Activated naive CD4-positive, alpha-beta T cell treated with Interleukin-2 at 50 U/mL for 16 hours (primary cell): ENCODE measurements at places on chromosomes 4 and X.
A peak's percentile ranks its signal among the peaks of the same experiment; 100 is the strongest.

DNA sequence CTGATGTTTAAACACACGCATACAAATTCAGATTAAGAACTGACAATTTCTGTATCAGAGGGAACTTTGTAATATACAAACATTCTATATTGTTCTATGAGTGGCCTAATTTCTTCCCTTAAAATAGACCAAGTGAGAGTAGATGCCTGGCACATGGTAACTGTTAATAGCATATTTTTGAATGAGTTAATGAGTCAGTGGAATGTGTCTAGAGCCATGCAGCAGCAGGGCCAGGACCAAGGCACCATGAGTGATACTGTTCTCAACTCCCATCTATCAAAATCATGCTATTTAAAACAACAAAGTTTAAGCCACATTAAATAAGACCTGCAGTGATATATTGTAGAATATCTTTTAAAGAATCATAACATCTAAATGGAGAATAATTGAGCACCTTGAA lies 98.3 kb downstream of the ARHGAP24 start:
- no peak for DNase-seq

DNA sequence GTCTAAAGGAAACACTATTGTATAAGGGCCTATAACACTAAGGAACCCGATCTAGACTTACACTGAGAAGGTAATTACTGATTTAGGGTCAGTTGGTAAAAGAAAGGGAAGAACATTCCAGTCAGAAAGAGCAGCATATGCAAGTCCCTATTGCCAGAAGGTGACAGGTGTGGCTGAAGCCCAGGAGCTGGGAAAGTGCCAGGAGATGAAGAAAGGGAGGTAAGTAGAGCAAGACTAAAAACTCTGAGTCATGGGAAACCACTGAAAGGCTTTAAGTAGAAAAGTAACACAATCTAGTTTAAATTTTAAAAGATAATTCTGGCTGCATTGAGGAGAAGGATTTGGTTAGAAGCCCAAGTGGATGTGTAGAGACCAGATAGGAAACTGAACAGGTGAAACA lies 77.7 kb upstream of the INTU start:
- DNase-seq = no peak

- DNase-seq = no peak
These were observed 21.2 kb downstream of the PPAT start for GRCh38 chr4:56414135-56414670.

DNA sequence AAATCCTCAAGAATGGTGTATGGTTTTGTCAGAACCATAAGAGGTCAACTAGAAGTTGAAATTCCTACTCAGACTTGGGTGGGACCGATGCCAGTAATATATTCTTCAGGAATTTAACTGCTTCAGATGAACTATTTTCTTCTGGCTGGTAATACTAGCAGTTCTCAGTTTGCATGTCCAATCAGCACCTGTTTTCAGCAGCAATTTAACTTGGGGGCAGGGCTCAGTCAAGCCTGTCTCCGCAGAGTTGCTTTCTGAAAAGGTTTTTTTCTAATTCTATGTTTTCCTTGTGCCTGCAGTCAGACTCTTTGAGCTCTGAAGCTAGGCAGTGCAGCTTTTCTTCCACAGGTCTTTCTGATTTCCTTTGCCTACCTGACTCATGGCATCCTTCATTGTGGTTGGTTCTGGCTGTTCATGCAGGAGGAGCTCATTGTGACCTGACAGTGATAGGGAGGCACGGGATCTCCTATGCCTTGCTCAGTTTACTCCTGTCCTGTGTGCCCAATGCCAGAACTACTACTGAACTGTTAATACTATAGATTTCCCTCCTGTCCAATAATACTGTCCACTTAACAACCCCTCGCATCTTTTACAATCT lies 17.3 kb upstream of the FMR1 start:
- no peak for DNase-seq

GRCh38 chrX:20362268-20363267 lies 95.9 kb upstream of the RPS6KA3 start:
- no peak for DNase-seq

- DNase-seq = peak; percentile 77
These were observed 8.0 kb upstream of the NEUROG2 start for GRCh38 chr4:112523764-112524505.

DNA sequence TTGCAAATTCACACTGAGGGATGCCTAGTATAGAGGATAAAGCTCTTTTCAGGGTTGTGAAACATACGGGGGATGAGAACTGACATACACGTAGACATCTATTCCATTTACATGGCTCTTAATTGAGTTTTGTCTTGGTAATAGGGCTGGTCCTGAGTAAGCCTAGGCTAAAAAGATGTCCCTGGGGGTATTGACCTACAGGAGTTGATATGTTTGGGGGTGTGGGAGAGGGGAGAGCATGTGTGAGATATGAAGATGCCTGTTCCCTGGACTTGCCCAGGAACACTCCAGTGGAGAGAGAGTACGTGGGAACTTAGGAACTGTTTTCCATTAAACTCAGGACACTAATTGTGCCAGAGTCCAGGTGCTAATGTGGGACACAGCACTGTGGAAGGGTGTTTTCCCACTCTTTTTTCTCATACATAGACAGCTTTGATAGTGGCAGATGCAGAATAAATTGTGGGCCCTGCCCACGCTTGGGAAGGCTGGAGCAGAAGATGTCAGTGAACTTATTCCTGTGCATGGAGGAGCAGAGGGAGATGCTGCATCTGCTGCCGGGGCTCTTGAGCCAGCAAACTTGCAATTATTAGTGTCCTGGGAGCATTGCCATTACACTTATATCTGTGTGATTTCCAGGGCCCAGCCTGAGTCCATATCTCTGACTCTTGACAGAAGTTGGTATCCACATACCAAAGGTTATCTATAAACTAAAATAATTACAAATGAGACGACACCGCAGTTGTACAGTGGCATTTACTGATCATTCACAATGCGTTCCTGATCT lies 20.7 kb downstream of the SYNPO2 start:
- no peak for DNase-seq

GRCh38 chr4:76363556-76364290 lies 57.2 kb downstream of the STBD1 start:
- DNase-seq = no peak
